CD4-positive, alpha-beta T cell treated with Interleukin-1 beta for 1 hour (primary cell): ENCODE measurements at places on chromosomes 4 and X.

- DNase-seq = no peak
Observed at GRCh38 chrX:20609916-20610415, 343.3 kb upstream of the RPS6KA3 start.

- no peak for DNase-seq
Observed at GRCh38 chr4:22593933-22594332, 78.1 kb upstream of the ADGRA3 start.

- no peak for DNase-seq
Observed at GRCh38 chr4:14897217-14897616, 105.1 kb upstream of the CPEB2 start.

- DNase-seq = no peak
Observed at GRCh38 chr4:66482186-66482585, 811.9 kb upstream of the EPHA5 start.

DNA sequence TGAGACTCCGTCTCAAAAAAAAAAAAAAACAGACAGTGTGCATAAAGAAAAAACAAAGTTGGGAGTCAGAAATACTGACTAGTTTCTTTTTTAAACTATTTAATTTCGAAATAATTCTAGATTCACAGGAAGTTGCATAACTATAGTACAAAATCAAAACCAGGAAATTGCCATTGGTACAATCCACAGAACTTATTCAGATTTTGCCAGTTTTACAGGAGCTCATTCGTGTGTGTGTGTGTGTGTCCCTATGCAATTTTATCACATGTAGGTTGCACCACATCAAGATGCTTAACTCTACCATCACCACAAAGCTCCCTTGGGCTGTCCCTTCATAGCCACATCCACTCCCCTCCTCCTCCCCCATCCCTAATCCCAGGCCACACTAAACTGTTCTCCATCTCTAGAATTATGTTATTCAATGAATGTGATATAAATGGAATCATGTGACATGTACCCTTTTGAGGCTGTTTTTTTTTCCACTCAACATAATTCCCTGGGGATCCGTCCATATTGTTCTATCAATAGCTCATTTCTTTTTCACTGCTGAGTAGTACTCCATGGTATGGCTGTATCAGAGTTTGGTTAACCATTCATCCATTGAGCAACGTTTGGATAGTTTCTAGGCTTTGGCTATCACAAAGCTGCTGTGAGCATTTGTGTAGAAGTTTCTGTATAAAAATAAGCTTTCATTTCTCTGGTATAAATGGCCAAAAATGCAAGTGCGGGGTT is 16.3 kb upstream of the DDX3X start:
- no peak for DNase-seq

DNA sequence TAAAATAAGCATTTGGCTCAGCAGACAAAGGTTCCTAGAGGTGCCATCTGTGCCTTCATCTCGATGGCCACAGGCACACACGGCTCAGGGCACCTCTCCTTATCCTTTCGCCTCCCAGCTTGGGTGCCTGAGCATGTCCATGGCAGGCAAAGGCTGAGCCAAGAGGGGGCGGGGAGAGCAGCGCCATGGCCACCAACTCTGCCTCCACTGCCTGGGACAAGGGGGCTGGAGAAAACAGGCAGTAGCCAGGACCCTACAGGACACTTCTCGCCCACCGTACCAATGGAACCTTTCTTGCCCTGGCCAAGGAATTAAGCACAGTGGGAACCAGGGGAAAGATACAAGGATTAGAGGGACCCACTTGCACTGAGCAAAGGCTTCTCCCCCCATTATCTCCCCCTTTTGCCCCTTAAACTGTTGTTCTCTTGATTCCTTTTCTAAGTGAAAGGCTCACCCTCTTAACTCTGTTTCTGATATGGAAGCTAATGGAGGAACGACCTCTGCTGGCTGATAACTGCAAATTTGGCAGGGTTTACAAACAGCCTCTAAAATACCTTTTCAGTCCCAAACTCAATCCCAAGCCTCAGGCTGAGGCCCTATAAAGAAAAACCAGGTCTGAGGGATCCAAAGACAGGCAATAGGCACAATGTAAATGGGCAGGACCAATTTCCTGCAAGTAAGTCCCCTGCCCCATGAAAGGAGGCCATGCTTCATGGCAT is 335.2 kb downstream of the ADAM29 start:
- no peak for DNase-seq

- DNase-seq = no peak
Observed at GRCh38 chr4:86626066-86626465, 32.0 kb downstream of the PTPN13 start.

DNA sequence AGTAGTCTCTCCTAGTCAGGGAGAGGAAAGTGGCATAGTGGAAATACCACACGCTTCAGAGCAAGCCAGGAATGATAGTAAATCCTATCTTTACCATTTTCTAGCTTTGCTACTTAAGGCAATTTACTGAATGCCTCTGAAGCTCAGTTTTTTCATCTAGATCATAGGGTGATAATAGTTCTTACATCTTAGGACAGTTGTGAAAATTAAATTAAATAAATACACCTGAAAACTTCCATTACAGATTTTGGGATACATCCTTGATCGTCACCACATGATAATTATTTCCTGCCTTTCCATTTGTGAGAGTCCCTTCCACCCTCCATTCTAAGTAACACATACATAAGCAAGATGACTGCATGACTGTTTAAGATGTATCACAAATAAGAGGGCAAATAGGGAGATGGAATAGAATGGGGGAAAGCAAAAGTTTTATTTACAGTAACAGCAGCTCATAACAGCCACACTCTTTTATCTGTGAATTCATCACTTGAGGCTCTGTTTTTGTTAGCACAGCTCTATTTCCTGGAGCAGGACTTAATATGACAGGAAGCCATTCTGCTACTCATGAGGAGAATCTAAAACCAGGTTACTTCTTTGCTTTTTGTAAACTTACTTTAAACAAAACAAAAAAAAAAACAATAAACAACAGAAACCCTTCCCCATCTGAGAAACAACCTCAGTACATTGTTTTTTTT is 13.4 kb downstream of the P2RY10 start:
- no peak for DNase-seq

DNA sequence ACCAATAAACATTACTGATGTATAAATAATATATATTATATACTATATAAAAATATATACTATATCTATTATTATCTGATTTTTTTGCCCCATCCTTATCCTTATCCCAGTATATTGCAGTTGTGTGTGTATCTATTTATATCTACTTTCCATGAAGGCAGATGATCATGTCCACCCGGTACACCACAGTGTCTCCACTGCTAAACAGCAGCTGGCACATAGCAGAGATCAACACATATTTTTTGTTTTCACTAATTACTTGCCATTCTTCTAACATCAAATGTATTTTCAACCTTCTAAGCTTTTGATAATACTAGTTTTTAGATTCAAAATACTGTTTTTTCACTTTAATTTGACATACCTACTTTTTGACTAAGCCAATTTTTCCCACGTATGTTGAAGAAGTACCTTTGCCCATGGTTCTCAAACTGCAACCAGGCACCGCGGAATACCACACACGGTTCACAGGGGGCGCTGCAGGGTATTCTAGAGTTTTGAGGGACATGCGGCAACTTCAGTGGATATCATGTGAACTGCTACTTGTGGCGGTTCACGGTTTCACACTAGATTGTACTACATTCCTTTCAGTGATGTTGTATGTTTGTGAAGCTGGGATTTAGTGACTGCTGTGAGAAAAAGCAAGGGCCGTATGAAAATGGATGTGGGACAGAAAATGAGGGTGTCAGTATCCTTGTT is 182.5 kb upstream of the NPY2R start:
- DNase-seq = no peak

- peak; percentile 54 for DNase-seq
Observed at GRCh38 chrX:154399527-154400368, 1.6 kb downstream of the RPL10 start.

DNA sequence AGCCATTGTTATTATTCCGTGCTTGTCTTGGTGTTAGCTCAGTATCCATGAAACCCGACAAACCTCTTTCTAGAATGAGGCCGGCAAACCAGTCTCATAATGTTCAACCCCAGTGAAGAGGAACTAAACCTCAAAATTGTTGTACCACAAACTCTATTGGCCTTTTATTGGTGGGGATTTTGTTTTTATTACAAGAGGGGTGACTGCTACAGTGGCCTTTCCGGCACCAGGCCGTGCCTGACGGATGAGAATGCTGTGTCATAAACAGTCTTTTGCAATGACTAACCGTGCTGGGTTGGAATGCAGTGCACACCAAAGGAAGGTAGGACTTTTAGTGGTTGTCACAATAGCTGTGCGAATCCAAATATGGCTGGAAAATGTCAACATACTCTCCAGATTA is 60.8 kb downstream of the SHROOM2 start:
- DNase-seq = no peak

DNA sequence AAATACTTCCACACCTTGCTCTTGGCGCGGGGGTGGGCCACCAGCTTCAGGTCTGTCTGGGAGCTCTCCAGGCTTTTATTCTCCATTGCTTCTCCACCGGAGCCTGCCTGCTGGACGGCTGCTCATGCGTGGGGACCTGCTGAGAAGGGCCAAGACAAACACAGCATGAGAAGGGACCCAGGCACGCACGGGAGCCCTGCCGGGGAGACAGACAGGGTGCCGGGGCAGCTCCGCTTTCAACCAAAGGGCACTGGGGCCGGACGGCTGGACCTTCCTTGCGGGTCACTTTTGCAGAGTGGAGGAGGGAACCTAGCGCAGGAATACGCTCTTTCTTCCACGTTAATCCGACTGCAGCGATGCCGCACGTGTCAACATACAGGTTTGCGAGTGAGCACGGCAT is 10.1 kb downstream of the DHRSX start:
- DNase-seq = no peak

GRCh38 chrX:134374294-134374693 is 85.7 kb upstream of the HPRT1 start:
- DNase-seq = no peak

DNA sequence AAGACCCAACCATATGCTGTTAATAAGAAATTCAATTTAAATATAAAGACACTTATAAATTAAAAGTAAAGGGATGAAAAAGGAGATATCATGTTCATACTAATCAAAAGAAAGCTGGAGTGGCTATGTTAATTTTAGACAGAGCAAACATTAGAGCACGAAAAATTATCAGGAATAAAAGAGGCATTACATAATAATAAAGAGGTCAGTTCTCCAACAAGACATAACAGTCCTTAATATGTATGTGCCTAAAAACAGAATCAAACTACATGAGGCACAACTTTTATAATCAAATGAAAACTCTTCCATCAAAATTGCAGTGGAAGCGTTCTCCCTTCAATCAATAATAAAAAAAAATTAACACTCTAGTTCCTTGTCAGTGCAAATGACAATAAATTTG is 62.6 kb downstream of the ARHGEF6 start:
- DNase-seq = no peak

- no peak for DNase-seq
Observed at GRCh38 chrX:17375637-17376430, 834 bp downstream of the NHS start.

DNA sequence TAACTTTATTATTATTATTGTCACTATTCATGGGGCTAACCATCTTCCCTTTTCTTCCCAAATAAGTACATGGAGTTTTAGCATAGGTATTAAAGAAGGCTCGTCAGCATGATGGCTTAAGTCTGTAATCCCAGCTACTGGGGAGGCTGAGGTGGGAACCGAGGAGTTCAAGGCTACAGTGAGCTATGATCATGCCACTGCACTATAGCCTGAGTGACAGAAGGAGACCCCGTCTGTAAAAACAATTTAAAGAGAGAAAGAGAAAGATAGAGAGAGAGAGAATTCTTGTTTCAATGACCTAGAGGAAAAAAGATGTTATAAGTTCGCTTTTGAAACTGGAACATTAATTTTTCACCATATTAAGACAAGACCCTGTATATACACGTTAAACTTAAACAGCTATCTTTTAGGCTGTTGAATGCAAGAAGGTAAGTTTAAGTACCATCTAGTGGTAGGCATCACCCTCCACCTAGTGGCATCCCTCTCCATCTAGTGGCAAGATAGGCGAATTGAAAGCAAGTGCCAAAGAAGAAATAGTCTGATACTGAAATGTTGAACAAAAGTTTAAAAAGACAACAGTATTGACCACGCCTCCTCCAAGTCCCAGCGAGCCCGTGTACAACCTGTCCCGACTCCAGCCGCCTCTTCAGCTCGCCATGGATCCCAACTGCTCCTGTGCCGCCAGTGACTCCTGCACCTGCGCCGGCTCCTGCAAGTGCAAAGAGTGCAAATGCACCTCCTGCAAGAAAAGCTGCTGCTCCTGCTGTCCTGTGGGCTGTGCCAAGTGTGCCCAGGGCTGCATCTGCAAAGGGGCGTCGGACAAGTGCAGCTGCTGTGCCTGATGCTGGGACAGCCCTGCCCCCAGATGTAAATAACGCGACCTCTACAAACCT is 26.0 kb upstream of the YTHDC1 start:
- peak; percentile 76 for DNase-seq

DNA sequence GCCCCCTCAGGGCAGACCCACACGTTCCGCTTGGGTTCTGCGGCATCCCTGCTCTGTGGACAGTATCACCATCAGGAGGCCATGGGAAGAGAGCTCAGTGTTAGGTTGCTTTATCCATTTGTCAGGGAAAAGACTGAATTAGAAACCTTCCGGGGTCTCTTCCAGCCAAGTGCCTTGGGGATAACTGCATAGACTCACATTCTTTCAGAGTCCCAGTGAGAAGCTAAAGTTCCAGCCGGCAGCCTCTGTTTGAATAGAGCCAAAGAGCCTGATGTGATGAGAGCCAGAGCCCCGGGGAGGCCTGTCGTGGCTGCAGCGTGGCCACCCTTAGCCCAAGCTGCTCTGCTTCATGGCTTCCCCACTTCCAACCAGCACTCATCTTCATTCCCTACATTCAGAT is 85.2 kb downstream of the FHDC1 start:
- DNase-seq = no peak

- DNase-seq = no peak
Observed at GRCh38 chr4:88803600-88804096, 106.0 kb upstream of the NAP1L5 start.

- DNase-seq = no peak
Observed at GRCh38 chr4:77120886-77121508, 36.0 kb upstream of the CCNG2 start.

DNA sequence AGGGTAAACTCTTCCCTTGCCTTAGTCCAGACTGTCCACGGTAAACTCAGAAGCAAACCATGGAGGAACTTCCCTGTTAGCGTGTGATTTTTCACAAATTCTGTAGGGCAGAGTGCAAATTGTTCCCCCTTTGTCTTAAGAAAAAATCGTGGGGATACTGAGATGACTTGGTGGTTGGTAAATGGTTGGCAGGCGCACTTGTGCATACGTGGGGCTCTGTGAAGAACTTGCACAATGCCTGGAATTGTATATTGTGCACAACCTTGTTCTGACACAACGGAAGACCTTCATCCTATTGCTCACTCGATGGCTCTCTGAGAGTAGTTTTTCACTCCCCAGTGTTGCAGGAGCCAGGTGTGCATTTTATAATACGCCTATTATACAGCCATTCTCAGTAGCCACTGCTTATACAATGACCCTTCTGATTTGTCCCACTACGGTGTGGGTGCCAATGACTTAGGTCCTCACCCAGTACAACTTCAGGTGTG is 150.0 kb downstream of the SPRY1 start:
- no peak for DNase-seq

GRCh38 chr4:1668488-1668840 is 15.6 kb downstream of the FAM53A start:
- DNase-seq = no peak

GRCh38 chr4:10703156-10703555 is 18.6 kb upstream of the CLNK start:
- no peak for DNase-seq

GRCh38 chr4:88054901-88055300 is 47.5 kb downstream of the PKD2 start:
- no peak for DNase-seq
